ENCODE measurements at places on chromosomes 6 and 20.
A peak's percentile ranks its signal among the peaks of the same experiment; 100 is the strongest.

DNA sequence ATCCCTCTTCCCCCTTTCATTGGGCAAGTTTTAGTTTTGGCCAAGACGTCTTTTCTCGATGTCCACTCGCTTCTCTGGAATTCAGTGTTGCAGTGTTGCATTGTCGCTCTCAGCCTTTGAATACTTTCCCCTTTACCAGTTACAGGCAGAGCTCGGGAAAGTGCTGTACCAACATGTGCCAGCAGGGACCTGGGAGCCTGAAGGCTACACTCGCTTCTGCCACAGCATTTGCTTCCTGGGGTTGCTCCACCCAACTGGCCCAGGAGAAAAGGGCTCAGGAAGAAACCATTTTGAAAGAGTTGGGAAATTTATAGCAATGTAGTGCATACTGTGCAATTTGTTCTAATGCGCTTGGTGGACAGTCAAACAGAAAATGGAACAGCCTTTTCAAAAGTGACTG, 78.6 kb downstream of the LINC00237 start:
- DNase-seq = peak; percentile 18

GRCh38 chr6:154806804-154807203, 73.6 kb downstream of the SCAF8 start:
- no peak for DNase-seq

GRCh38 chr20:366041-366718, 14.4 kb upstream of the TRIB3 start:
- no peak for DNase-seq

DNA sequence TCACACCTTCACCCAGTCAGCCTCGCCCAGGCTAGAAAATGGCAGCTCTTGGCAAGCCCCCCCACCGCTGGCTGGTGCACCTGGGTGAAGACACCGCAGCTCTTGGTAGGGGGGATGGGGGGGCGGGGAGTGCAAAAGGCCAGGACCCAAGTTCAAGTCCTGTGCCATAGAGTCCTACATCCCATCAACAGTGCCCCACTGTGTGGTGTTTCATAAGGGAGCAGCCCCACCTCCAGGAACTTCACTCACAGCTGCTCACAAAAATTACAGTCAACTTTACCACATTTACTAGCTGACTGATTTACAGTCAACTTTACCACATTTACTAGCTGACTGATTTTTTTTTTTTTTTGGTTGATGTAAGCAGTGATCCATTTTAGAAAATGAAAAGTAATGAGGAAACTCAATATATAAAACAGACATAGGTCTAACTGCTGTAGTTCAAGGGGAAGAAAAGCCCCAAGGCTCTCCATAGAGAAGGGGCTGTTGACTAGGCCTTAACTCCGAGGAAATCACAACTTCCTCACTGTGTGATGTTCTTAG, 208.9 kb upstream of the SNX9 start:
- no peak for DNase-seq

DNA sequence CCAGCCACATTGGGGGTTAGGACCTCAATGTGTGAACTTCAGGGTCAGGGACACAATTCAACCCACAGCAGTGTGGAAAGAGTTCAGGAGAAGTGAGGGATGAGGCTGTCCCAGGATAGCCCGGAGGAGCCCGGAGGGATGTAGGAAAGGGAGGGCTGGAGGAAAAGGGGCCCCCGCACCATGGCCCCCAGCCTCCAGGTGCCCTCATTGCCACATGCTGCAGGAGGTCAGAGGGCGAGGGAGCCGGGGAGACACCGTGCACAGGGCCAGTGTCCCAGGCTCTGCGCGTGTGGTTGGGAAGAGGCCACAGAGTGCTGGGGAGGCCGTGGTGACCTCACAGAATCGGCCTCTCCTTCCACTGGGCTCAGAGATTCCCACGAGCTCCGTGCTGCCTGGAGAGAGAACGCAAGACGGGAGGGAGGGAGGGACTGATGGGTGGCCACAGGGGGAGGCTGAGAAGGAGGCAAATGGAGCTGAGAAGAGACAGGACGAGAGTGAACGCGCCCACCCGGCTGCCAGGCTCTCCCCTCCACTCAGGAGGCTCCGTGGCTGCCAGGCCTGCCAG, 215.1 kb downstream of the DLL1 start:
- DNase-seq = no peak

DNA sequence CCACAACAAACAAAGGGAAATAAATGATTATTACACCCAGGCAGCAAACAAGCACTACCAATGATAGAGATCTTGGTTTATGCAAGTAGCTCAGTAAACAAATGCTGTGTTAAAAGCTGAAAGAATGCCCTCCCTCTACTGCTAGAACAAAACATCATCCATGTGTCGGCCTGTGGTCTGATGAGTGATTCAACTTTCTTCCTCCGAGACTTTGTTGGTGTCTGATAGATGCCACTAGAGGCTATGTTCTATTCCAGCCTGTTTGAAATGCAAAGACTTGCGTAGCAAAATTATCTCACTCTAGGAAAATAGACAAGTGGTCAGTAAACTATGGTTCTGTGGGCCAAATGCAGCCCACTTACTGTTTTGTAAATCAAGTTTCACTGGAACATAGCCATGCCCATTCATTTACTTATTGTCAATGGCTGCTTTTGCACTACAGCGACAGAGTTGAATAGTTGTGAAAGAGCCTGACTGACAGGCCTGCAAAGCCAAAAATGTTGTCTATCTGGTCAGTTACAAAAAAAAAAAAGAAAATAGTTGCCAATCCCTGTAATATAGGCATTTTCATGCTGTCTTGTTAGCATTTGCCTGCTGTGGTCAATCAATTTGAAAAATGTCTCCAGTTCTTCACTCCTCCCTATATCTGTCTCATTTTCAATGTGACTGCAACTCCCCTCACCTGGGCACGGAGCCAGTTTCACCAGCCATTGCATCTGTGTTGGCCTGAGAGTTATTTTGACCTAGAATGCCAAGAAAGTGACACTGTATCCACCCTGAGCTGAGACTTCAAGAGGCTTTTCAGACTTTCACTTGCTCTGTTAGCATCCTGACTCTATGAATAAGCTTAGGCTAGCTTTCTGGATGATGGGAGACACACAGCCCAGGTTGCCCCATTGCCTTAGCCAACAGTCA, 544.6 kb upstream of the BTBD3 start:
- no peak for DNase-seq

GRCh38 chr6:112967974-112968373, 620.8 kb downstream of the RFPL4B start:
- no peak for DNase-seq

DNA sequence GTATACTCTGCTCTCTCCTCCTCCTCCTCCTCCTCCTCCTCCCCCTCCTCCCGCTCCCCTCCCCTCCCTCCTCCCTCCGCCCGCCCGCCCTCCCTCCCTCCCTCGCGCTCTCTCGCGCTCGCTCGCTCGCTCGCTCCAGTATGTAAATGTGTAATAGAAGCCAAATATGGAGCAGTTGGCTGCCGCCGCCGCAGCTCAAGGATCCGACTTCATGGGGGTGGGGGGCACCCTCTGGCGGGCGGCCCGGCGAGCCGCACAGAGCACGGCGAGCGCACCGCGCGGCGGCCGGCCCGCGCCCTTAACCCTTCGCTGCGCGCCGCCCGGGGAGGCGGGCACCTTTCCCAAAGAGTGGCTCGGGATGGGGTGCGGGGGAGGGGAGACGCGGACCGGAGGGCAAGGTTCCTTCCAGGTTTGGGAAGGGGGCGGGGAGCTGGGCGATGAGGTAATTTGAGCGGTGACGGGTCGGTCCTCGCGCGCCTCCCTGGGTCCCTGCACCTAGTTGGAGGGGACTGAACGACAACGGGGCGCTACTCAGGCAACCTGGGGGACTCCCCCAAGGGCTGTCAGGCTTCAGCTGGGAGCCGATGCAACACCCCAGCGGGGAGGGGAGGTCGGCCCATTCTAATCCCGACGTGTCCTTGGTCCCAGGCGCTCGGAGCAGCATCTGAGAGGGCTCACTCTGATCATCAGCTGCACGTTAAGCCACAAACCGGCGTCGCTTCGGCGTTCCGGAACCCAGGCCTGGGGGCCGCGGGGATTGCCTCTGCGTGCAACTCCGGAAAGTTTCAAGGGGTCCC, 409 bp upstream of the ATXN1 start:
- DNase-seq = peak; percentile 68

GRCh38 chr20:47484303-47484702, 17.4 kb upstream of the NCOA3 start:
- no peak for DNase-seq

GRCh38 chr6:76448109-76448508, 375.6 kb upstream of the IMPG1 start:
- DNase-seq = no peak

- no peak for DNase-seq
Measured at GRCh38 chr6:75103431-75103830, 102.4 kb downstream of the COL12A1 start.

GRCh38 chr6:6730831-6731230, 142.3 kb downstream of the LY86 start:
- DNase-seq = no peak
